ENCODE measurements at places on chromosomes 12 and 14.

DNA sequence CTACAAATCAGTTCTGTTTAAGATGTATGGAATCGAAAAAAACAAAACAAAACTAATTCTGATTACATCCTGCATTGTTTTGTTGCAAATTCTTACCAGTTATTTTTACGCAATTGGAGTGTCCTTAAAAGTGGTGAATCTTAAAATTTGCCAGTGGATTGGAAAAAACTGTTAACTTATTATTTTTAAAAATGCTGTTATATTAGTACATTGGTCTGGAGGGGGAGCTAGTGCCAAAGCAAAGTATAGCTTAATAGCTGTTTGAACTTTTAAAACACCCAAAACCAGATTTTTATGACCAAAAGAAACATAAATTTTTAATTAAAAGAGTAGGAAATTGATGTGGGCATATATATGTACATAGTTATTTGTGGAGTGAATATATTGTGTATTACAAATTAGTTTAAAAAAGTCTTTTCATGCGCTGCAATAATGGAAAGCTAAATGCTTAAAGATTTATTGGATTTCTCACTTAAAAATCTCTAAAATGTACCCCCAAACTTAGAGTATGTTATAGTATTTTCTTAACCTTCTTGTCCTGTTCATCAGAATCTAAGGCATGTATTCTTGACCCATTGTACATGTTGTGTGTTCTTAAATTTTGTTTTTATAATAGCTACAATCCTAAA lies 2.5 kb downstream of the FUT8 start:
- DNase-seq, result peak; percentile 34

DNA sequence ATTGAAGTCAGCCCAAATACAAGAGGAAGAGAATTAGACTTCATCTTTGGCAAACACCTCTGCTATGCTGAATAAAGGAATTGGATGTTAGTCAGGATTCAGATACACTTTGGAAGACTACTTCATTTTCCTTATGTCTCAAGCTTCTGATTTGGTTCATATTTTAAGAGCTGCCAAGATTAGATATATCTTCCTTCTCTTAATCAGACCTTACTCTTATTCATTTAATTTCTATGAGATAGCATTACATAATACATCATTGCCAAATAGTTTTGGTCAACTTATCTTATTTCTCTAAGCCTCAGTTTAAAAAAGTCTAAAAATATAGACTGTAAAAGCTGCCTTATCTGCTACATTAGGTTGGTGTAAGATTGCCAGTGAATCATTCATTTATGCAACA lies 330.6 kb upstream of the NAV3 start:
- no peak for DNase-seq

- DNase-seq, result no peak
Observed at GRCh38 chr12:80698847-80699542, 8.4 kb upstream of the MYF6 start.

- no peak for DNase-seq
Observed at GRCh38 chr14:24613241-24613640, 3.8 kb upstream of the GZMH start.

GRCh38 chr14:65261425-65261920 lies 151.1 kb upstream of the FUT8 start:
- no peak for DNase-seq

GRCh38 chr12:64568298-64568697 lies 42.0 kb upstream of the RASSF3 start:
- no peak for DNase-seq

DNA sequence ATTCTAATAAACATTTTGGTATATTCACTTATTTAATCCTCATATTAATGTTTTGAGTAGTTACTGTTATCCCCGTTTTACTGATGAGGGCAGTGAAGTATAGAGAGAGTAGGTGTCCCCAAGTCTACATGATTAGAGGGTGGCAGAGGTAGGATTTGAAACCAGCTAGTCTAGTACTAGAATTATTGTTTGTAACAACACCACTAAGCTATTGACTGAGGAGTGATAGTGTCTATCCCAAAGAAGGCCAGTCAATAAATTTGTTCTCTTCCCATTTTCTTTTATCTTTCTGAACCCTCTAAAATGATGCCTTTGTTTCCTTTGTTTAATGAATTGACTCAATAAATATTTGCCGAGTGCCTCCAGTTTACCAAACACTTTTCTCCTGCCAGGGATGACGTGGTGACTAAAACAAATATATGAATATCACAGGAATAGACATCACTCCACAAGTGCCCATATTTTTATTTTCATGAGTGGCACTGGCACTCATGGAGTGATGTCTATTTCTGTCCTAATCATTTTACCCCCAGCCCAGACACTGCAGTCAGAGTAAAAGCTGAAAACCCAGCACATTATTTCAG lies 247.5 kb downstream of the SLC16A7 start:
- no peak for DNase-seq

Data from midbrain (tissue), 1 donor.